ENCODE measurements at places on chromosomes 11 and 22.

- no peak for DNase-seq
These were observed 163.7 kb downstream of the LARGE1 start for GRCh38 chr22:33756508-33756949.

- no peak for DNase-seq
These were observed 125.3 kb downstream of the FEZ1 start for GRCh38 chr11:125370561-125371389.

GRCh38 chr11:72921028-72921716 lies 107.0 kb downstream of the ATG16L2 start:
- DNase-seq = no peak

DNA sequence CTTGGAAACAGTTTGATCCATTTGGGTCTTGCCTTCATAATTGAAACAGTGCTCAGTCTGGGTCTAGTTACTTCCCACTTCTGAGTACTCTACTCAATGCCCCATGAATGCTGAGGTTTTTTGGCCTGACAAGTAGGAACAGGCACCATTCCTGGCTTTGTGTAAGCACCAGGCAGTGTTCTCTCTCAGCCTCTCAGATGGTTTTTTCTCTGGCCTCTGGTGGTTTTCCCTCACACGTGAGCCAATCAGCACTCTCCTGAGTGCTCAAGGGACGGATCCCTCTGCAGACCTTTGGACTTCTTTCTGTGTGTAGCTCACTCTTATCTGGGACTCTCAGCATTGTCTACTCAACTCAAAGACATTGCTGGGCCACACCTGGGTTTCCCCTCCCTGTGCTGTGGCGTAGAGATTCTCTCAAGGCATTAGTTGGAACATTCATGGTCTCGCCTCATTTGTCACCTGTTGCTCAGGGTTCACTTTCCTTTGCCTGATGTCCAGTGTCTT lies 21.3 kb downstream of the SIK2 start:
- no peak for DNase-seq

DNA sequence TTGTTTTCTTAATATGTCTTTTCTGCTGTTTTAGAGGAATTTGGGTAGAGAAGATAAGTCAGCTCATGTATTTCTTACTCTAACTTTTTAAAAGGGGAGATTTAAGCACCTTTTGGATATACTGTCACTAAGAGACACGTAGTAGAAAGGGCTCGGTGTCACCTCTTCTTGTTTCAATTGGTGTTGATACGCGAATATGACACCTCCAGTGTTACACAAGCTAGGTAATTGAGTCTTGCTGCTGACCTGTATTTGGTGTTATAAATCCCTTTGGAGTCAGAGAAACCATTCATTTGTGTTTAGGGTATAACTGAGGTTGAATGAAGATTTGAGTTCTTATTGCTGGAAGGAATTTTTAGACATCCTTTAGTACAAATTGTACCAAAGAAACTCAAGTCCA lies 25.6 kb downstream of the FAR1 start:
- no peak for DNase-seq

DNA sequence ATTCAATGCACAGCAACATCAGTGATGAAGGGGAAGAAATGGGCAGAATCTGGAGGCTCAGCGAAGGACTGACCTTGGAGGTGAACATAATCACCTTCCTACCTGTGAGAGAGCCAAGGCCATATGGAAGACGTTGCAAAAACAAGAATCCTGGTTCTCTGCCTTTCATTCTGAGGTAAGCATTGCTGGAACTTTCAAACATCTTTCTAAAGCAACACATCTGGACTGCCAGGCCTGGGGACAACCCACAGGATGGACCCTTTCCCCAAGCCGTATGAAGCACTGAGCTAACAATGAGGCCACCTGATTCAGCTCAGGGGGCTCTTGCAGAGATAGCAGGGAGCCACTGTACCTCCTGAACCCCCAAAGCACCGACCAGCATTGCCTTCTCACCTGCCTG lies 70.5 kb downstream of the ETS1 start:
- no peak for DNase-seq

DNA sequence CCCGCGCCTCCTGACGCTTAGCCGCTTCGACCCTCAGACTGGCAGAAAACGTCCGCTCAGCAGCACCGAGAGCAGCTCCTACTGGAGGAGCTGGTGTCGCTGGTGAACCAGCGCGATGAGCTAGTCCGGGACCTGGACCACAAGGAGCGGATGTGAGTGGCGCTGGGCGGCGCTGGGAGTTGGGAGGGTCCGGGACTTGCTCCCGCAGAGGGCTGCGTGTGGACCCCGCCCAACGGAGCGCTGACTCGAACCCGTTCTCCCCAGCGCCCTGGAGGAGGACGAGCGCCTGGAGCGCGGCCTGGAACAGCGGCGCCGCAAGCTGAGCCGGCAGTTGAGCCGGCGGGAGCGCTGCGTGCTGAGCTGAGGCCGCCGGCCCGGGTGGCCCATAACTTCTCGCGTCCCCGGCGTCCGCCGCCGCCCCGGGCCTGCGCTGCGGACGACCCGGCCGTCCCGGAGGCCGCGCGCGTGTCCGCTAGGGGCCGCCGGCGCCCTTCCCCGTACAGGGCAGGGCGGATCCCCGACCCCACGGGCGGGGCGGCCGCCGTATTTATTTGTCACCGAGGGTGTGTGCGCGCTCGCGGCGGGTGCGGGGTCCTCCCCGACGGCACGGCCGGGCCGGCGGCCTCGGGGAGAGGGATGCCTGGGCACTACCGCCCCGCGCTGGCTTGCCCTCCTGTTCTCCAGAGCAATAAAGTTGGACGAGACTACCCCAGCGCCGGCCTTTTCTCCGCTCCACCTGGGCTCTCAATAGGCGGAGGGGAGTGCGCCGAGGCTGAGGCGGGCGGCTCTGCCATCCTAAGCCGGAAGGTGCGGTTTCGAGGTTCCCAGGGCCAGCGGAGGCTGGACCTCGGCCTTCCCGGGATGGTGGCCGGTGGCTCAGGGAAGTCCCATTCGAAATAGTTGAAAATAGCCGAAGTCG lies 3.4 kb downstream of the KCNK7 start:
- DNase-seq = peak; percentile 57

DNA sequence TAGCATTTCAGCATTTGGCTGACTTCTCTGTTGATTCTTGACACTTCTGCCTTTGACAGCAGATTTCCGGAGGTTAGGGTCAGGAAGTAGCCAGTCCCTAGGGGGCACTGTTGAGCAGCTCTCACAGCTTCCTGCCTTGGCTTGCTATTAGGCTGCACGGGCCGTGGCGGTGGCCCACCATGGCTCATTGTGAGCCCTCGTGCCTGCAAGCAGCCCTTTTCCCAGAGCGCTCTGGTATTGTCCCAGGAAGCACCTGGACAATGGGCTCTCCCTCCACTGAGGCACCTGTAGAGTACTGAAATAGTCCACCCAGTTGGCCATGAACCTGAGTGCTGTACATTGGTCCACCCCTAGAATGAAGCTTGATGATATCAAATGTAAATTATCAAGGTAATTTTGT lies 100.2 kb upstream of the GAL start:
- peak; percentile 31 for DNase-seq

- DNase-seq = peak; percentile 7
These were observed 46.2 kb downstream of the SHANK2 start for GRCh38 chr11:71206186-71206585.

DNA sequence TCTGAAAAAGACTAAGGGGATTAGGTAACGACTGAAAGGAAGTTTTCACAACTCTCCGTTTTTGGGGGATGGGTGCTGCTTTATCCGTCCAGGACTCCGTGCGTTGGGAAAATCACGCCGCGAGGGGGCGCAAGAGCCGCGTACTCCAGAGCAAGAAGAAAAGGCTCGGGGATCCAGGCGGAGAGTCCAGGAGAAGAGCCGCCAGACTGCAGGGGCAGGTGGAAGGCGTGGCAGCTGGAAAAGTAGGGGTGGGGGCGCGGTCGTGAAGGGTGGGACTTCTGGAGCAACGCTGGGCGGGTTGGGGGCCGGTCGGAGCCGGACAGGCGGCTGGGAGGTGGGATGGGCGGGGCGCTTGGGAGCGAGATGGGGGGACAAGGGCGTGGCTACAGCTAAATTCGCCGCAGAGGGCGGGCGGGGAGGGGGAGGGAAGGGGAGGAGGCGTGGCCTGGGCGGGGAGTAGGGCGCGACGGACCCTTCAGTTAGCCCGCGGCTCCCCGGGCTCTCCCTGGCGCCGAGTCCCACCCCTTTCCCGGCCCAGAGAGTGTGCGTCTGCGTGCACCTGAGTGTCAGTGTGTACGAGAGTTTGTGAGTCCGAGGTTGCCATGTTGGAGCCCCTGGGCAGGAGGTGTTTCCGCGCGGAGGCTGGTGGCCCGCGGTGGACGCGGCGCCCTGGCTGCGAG lies 613 bp upstream of the ARHGEF17 start:
- DNase-seq = peak; percentile 99

DNA sequence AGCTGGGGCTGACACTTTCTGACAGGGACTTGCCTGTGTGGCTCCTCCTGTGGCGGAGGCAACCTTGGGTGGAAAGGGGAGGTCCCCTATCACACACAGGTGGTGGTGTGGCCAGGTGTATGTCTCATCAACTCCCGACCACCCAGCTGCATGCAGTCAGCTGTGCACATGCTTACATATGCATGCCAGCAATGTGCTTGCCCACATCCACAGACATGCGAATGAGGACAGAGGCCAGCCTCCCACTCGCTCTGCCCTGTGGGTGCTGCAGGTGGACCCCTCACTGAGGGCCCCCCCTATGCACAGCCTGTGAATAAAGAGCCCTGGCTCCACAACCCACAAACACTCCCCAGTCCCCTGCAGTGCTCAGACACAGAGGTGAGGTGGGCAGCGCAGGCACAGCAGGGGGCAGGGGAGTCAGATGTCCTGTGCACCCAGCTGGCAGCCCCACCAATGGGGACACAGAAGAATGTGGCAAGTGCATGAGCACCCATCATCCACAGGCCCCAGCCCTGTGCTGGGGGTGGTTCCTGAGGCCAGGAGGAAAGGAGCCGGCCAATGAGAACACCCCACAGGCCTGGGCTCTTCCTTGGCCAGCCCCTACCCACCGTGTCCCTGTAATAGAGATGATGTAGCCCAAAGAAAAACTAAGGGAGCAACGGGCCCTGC lies 9.5 kb downstream of the GNB1L start:
- no peak for DNase-seq

GRCh38 chr22:48393041-48393370 lies 1434.7 kb downstream of the BRD1 start:
- DNase-seq = no peak

DNA sequence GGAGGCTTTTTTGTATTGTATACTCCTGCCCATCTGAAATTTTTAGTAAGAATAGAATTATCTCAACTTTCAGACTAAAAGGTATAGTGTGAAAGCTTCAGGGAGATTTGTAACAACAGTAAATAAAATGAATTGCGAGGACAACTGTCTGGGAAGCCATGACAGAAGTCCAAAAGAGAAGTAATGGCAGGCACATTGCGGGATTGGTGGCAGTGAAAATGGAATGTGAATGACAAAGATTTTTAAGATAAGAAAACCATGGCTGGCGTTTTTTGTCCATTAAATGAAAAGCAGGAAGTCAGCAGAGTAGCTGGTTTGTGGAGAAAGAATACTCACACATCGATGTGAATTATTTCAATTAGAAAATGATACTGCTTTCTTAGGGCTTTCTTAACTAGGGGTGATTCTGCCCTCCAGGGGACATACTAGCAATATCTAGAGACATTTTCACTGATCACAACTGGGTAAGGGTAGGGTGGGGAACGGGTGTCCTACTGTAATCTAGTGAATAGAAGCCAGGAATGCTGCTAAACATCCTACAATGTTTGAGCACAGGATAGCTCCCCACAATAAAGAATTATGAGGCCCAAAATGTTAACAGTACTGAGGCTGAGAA lies 1.6 kb downstream of the NPAT start:
- DNase-seq = peak; percentile 28

DNA sequence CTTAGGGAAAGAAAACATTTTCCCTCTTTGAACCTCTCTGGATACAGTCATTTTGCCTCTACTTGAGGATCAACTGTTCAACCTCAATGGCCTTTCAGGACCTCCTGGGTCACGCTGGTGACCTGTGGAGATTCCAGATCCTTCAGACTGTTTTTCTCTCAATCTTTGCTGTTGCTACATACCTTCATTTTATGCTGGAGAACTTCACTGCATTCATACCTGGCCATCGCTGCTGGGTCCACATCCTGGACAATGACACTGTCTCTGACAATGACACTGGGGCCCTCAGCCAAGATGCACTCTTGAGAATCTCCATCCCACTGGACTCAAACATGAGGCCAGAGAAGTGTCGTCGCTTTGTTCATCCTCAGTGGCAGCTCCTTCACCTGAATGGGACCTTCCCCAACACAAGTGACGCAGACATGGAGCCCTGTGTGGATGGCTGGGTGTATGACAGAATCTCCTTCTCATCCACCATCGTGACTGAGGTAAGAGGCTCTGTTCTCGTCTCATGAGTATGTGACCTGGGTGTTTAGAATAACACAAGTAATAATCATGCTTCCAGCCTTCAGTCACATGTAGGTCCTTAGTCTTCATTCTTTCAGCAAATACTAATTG lies 495 bp downstream of the SLC22A9 start:
- no peak for DNase-seq

DNA sequence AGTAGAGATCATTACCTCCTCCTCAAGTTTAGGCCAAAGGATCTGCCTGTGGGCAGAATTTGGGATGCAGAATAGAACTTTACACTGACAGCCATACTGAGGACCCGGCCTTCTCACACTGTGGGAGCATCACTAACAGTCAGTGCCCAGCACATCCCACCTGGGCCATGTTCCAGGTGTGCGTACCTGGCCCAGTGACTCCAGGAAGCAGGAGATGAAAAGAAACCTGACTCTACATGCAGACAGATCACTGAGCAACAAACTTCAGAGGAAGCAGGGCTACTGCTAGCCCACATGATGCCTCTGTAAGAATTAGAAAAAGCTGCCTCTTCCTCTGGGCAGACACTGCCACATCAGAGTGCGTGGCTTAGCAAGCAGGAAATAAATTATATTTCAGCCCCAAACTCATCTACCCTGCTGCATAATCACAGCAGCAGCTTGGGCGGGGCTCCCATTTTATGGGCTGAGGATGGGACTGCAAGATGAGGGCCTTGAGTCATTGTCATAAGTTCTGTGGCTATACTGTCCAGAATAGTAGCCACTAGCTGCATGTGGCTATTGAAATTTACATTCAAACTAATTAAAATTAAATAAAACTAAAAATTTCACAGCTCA lies 6.0 kb upstream of the LMO2 start:
- DNase-seq = no peak

GRCh38 chr11:64556044-64556720 lies 34.8 kb upstream of the SLC22A12 start:
- DNase-seq = no peak

DNA sequence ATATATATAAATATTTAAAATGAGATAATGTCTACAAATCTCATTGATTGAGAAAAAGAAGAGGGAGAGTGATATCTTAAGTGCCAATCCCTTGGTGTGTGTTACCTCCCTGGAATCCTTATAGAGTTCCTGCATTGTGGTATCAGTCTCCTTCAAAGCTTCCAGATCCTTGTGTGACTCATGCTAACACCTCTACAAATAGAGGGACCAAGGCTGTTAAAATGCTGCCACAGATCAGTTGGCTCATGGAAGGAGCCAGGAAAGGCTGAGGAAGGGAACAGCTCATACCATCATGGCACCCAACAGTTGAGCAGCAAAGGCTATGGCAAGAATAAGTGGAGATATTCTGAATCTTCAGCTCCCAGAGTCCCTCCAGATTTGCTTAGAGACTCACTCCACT lies 163.6 kb upstream of the ISX start:
- DNase-seq = no peak
